ENCODE measurements at places on chromosomes 6 and 20. TPM values are rescaled to one million over a fixed set of nuclear protein-coding genes. Genes with fewer than 3 reads are reported as not detected.

- DNase-seq, result no peak
Measured at GRCh38 chr6:133040094-133040802, 200.9 kb upstream of the EYA4 start.

DNA sequence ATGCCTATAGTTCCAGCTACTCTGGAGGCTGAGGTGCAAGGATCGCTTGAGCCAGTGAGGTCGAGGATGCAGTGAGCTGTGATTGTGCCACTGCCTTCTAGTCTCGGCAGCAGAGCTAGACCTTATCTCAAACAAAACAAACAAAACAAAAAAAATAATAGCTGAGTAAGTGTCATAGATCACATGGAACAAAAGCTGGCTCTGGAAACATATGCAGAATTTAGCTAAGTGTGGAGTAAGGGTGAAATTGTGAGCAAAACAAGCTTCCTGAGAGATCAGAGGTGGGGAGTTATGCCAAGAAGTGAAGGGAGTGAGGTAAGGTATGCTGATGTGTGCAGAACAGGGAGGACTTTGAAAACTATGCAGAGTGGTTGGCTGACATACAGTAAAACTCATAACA lies 18.7 kb downstream of the SGK1 start:
- no peak for DNase-seq

- no peak for DNase-seq
Measured at GRCh38 chr6:21998582-21998981, 298.3 kb downstream of the PRL start.

SLC13A3 gene
- 9.1 TPM for polyA plus RNA-seq

DNA sequence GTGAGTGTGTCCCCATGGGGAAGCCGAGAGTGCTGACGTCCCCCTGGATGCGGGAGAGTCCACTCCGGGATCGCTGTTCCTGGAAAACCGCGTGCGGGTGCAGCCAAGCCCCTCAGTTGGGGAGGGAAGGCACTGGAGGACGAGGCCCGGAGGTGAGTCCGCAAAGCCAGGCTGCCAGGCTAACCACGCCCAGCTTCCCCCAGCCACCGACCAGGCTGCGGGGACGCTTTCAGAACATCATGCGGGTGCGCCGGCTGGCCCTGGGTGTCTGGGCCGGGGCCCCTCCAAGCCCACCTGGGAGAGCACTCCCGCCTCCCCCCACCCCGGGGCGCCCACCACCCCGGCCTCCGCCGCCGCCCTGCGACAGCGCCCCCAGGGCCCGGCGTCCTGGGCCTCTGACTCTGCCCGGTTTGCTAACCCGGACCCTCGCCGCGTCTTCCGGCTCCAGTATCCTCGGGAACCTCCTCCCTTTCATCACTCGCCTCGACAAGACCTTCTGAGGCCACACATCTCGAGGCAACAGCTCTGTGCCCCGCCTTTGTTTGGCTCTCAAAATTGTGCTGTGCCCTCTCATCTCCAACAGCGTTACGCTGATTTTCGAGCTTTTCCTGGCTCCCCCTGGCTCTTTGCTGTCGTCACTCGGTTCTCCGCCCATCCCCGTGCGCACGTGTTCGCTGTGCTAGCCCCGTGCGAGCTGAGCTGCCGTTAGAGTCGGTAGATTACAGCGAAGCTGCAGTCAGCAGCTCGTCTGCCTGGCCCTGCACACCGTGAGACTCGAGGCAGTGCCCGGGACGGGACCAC lies 47.1 kb upstream of the ENTPD6 start:
- peak; percentile 2 for DNase-seq

GRCh38 chr6:21201637-21202350 lies 391.8 kb upstream of the SOX4 start:
- no peak for DNase-seq

- DNase-seq, result peak; percentile 68
Measured at GRCh38 chr20:53800883-53801604, 207.4 kb upstream of the ZNF217 start.

DNA sequence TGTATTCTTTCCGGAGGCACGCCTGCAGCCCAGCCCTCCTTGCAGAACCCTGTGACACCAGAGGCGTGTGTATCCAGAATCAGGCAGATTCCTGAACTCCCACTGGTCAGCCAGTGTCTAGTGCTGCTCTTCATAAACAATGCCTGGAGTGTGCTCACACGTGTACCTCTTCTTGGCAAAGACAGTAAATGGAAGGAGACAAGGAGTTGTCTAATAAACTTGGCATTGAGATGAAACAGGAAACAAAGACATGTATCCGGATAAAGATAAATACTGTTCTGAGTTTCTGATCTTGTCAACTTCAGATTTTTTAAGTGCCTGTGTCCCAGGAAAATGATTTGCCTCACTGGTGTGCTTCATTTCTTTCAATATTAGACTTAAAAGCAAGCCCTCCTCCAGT lies 1.7 kb downstream of the RPS6KA2 start:
- DNase-seq, result no peak

DNA sequence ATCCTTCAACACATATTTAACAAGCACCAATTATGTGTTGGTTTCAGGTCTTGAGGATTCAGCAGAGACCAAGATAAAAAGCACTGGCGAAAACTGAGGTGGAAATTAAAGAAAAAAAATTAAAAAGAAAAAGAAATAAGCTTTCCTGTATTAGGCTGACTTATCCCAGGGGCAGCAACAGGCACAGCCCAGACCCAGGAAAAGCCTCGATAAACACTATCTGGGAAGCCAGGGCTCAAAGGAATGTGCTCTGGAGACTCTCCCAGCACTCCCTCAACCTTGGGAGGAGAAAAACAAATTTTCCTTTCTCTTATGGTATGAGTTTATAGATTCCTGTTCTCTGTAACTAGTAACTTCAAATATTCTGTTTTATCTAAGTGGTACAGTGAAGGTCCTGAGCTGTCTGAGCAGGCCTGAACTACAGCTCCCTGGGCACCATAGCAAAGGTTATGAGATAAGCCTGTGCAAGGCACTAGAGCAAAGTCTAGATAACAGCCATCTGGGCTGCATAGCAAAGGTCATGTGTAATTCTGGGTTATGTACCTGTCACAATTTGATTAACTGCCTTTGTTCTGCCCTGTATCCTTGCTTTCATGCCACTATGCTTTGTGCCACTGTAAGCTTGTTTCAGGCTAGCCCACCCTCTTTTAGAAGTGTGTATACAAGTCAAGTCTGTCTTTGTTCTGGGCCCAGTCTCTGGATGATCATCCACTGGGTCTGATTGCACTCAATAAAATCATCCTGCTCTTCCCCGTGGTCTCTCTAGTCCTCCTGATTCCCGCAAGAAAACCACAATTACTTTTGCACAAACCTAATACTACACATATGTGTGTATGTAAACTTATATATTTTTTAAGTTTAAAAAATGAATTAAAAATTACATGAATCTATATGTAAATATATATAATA lies 54.0 kb downstream of the IL22RA2 start:
- DNase-seq, result peak; percentile 46
